Activated naive CD4-positive, alpha-beta T cell treated with Interleukin-2 at 50 U/mL for 16 hours (primary cell): ENCODE measurements at places on chromosomes 3 and 15.

- no peak for DNase-seq
Measured at GRCh38 chr15:81852411-81853149, 193.2 kb downstream of the MEX3B start.

DNA sequence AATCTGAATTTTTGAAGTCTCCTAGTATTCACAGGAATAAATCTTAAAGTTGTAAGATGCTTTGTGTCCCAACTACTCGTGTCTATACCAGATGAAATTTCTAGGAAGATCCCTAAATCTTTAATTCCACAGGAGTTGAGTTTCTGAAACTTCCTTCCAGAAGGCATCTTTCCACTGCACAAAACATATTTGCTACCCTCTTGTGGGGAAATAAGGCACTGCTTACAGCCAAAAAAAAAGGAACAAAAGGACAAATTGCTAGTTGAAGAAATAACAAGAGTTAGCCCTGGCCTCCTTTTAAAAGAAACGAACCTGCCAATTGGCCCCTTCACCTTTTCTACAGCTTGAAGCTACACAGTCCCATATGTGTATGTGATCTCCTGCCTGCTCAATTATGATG lies 54.0 kb downstream of the TAFA4 start:
- no peak for DNase-seq

- no peak for DNase-seq
Measured at GRCh38 chr15:72970933-72971760, 81.1 kb upstream of the NEO1 start.

DNA sequence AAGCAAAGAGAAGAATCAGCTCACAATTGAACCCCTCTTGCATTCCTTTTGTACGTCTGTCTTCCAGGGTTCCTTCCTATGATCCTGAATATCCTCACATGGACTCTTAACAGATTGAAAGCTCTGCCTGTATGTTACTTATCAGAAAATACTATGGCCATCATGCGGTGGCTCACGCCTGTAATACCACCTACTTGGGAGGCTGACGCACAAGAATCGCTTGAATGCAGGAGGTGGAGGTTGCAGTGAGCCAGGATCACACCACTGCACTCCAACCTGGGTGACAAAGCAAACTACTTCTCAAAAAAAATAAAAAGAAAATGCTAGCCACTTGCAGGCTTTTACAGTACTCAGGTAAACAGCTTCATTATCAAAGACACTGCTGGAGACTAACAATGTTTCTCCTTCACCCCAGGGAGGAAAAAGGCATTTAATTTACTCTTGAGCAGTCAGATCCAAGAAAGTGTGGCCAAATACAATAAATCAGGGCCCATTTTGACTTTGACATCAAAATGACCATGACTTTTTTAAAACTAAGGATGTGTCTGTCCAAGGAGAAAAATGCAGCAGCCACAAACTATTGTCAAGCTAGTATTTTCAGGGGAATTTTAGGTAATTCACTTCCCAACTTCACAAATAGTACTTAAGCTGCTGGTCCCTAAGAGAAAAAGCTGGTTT lies 27.3 kb downstream of the NPTN start:
- no peak for DNase-seq

DNA sequence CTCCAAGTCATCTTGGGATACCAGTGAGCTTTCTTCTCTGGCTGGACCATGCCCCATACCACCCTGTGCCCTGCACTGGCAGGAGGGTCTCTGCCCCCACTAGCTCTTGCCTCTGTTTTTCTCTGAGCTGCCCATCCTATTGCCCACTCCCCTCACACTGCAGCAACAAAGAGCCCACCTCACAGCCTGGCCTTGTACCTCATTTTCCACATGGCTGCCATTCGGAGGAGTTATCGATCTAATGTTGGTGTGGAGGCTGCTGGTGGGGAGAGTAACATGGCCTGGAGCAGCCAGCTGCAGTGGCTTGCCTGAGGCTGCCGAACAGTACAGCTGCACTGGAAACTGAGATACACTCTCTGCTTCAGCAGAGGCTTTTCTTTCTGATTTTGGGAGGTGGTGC lies 65.7 kb upstream of the AGBL1 start:
- DNase-seq, result no peak
